GM23338 (cell line): ENCODE measurements at places on chromosomes 11 and 22. TPM values are rescaled to one million over a fixed set of nuclear protein-coding genes. Genes with fewer than 3 reads are reported as not detected.
A peak's percentile ranks its signal among the peaks of the same experiment; 100 is the strongest.

LRRN4CL gene
- total RNA-seq = 0.12 and 0.21 TPM in 2 replicates

OR2AG1 gene
- 0.04 TPM in 1 of 2 replicates, not detected in the other for total RNA-seq

MFRP gene
- total RNA-seq = 0.03 TPM in 1 of 2 replicates, not detected in the other

TIMM10 gene
- total RNA-seq = 59.1 and 75.8 TPM in 2 replicates

HINFP gene
- 29.2 and 29.6 TPM in 2 replicates for total RNA-seq

DNA sequence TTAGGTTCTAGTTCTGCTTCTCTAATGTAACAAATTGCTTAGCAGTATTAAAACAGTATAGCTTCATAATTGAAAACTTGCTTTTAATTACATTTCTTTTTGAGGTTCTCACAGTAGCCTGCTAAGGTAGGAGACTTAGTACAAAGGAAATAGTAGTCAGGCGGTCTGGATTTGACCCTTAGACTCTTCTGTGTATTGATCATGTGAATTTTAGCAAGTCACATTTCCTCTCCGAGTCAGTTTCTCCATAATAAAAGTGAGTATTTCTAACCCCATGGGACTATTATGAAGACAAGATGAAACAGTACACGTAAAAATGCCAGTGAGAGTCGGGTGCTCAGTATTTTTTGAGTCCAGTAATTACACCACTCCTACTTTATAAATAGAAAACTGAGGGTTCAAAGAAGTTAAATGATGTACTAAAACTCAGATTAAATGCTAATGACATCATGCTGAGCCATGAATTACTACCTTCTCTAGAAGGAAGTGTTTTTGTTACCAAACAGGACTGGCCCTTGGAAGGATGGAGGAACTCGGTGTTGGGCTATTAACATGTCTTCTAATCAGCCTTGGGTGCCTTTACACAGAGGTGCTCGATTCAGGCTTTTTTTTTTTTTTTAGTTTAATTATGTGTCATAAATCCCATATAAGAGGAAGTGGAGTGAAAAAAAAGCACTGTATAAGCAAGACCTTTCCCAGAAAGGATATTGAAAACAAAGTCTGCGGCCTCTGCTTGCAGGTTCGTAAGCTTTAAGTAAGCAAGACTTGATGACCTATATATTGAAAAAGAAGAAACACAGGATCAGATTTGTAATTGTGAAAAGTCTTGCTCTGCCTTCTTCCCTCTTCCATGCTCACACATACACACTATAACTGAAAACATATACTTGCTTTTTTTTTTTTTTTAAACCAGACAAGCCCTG is 109.0 kb downstream of the EMSY start:
- H3K4me1 ChIP-seq = peaks cover 9% of the 10 kb centered on the region
- H3K4me3 ChIP-seq = no peak overlapping the region
- no peaks in the 10 kb centered on the region for H3K27me3 ChIP-seq
- H3K27ac ChIP-seq = no peak overlapping the region; the same call in 1 of the 2 replicates
- H3K36me3 ChIP-seq = peaks cover 10% of the 10 kb centered on the region; the same call in 1 of the 2 replicates
- DNase-seq = no peak

DNA sequence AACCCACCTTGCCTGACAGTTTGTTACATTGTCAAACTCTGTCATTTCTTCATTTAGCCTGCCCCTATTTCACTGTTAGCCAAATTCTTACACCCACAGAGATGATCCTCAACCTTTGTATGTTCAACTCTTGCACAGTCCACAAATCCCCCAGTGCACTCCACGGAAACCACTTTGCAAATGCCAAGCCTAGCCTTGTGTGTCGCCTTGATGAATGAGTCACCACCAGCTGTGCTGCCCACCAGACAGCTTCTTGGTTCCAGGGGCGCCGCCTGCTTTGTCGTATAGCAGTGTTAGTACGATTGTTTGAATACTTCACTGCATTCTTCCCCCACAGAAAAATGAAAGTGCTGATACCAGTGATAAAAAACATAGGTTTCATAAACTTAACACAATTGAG is 686.3 kb downstream of the NTM start:
- H3K36me3 ChIP-seq = no peaks in the 10 kb centered on the region
- no peak overlapping the region for H3K4me3 ChIP-seq
- no peaks in the 10 kb centered on the region for H3K4me1 ChIP-seq
- no peak for DNase-seq

DNA sequence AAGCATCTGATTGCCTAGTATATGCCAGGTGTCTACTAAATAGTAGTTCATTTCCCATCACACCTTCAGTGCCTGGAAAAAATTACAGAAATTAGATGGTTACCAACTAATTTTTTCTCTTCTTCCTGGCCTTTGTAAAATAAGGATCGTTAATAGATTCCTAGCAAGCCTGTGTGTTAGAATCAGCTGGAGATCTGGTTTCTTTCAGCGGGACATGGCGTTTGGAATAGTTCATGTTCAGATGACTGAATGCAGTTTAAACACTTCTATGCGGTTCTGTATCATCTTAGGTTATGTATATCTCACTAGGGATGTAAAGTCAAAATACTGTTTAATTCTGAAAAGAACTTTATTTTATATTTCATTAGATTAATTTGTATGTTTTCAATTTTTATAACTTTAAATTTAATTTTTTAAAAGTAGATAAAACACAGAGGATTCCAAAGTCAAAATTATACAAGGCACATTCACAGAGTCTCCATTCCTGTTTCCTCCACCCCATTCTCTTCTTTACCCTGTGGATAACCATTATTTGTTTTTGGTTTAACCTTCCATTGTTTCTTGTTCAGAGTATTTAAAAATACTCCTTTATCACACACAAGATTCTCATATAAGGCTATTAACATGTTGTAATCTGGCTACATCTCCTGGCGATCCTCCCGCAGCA is 132.8 kb downstream of the ATXN10 start:
- no peak overlapping the region; the same call in 1 of the 2 replicates for H3K27ac ChIP-seq
- H3K4me3 ChIP-seq = no peak overlapping the region
- no peaks in the 10 kb centered on the region for H3K27me3 ChIP-seq

DNA sequence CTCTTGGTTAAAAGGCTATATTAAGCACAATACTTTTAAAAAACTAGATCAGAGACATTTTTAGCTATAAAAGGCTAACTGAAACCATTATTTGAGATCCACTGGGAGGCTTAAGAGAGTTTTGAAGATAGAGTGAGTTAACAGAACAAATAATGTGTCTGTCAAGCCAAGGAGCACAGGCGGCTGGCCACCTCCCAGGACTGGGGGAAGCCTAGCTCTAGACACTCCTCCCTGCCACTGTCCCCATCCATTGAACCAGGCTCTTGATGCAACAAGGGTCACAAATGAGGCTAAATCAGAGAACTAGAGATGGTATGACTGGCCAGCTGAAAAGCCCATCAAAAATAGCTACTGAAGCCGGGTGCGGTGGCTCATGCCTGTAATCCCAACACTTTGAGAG is 63.0 kb downstream of the C22orf31 start:
- H3K4me1 ChIP-seq = peaks cover 46% of the 10 kb centered on the region
- DNase-seq = no peak

GRCh38 chr11:107705027-107705426 is 6.8 kb downstream of the SLN start:
- no peak for DNase-seq
- no peaks in the 10 kb centered on the region for H3K36me3 ChIP-seq
- no peak overlapping the region for H3K27ac ChIP-seq
- peaks cover 26% of the 10 kb centered on the region for H3K4me1 ChIP-seq

DNA sequence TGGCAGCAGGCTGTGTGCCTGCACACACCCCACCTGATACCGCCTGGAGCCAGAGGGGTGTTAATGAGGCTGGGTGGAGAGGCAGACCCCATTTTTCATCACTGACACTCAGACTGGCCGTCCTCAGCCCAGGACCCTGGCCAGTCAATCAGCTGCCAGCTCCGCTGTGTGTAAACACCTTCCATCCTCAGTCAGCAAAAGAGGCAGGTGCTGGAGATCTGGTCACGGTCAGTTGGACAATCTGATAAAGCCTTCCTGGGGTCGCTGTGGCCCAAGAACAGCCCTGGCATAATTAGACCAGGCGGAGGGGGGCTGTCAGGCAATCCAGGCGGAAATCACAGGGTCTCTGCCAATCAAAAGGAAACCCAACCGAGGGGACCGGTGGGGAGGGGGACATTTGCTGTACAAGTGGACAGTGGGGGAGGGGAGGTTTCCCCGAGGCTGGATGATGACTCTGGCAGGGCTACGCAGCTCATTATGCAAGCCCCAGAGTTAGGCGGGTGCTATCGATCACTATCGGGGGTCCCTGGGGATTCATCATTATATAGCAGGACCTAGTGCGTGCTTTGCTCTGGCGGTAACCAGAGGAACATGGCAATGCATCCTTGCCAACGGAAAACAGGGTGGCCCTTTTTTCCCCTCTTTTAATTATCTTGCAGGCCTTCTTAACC is 72.9 kb downstream of the ABTB2 start:
- no peaks in the 10 kb centered on the region for H3K4me1 ChIP-seq
- no peak for DNase-seq
- H3K27ac ChIP-seq = no peak overlapping the region
- no peaks in the 10 kb centered on the region for H3K36me3 ChIP-seq
- no peak overlapping the region for H3K4me3 ChIP-seq

GRCh38 chr11:75785187-75785586 is 16.6 kb downstream of the DGAT2 start:
- no peaks in the 10 kb centered on the region for H3K4me1 ChIP-seq
- H3K4me3 ChIP-seq = no peak overlapping the region
- no peaks in the 10 kb centered on the region for H3K27me3 ChIP-seq
- no peak for DNase-seq

DNA sequence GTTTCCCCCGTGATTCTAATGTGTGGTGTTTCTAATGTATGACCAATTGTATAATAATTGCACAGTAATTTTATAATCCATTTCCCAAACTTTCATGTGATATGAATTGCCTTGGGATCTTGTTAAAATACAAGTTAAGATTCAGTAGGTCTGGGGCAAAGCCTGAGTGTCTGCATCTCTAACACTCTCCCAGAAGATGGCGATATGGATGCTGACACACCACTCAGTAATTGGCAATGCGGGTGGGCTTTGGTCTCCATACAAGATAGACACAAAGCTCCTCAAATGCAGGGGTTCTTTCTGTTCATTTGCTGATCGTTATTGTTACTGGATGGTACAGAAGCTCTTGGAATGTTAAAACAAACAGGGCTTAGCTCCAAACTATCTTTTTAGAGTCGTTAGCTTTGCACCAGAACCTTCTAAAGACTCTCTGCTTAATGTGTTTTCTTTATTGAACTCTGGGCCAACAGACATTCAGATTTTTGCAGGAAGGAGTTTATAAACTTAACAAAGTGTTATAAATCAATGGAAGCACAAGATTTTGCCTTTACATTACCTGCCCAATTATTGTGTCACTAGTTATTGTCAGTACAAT is 45.4 kb upstream of the ANO3 start:
- no peaks in the 10 kb centered on the region for H3K36me3 ChIP-seq
- no peaks in the 10 kb centered on the region for H3K27me3 ChIP-seq
- peak; percentile 67 for DNase-seq
- no peak overlapping the region for H3K27ac ChIP-seq
- peaks cover 11% of the 10 kb centered on the region for H3K4me1 ChIP-seq

DNA sequence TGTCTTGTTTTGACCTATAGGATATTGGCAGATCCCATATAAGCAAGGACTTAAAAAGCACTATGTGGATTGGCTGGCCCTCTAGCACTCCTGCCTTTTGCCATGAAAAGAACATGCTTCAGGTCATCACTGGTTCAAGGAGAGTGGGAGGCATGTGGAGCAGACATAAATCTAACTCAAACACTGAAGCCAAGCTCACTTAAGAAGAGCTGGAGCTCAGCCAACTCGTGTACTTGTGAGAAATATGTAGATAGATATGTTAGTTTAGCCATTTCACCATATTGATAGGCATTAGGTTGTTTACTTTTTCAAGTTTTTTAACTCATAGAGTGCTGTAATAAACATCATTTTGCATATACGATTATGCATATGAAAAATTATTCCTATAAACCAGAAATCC is 19.9 kb upstream of the BBOX1 start:
- DNase-seq = no peak
- H3K27ac ChIP-seq = no peak overlapping the region
- no peaks in the 10 kb centered on the region for H3K36me3 ChIP-seq
- no peak overlapping the region for H3K4me3 ChIP-seq
- H3K27me3 ChIP-seq = no peaks in the 10 kb centered on the region

DNA sequence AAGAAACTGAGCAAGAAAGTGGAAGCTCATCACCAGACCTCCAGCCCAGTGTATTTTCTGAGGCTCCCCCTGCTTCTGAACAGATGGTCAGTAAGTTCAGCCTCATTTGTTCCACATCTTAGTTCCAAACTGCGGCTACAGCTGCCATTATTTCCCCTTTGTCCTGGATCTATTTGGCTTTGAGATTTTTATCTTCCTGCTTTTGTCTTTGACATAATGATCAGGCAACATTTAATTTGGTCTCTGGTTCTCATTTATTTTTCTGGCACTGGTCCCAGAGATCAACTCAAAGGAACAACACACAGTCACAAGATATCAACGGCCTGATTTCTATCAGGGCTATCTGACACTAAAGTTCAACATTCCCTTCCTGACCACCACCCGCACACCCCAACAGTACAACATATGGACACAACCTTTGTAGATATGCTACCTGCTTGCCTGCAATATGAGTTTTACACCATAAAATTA is 137.5 kb downstream of the FAM76B start:
- no peaks in the 10 kb centered on the region for H3K36me3 ChIP-seq
- no peak for DNase-seq
- H3K27ac ChIP-seq = no peak overlapping the region
- H3K27me3 ChIP-seq = no peaks in the 10 kb centered on the region
- H3K4me3 ChIP-seq = no peak overlapping the region
- peaks cover 4% of the 10 kb centered on the region; the same call in 1 of the 2 replicates for H3K4me1 ChIP-seq

- no peak overlapping the region for H3K27ac ChIP-seq
- no peaks in the 10 kb centered on the region for H3K36me3 ChIP-seq
- no peak overlapping the region for H3K4me3 ChIP-seq
- H3K27me3 ChIP-seq = no peaks in the 10 kb centered on the region
Measured at GRCh38 chr22:25101986-25102385, 97.7 kb upstream of the CRYBB3 start.
